H9 (cell line): ENCODE measurements at places on chromosomes 6 and 20. TPM values are rescaled to one million over a fixed set of nuclear protein-coding genes. Genes with fewer than 3 reads are reported as not detected.

Gene SYNE1
- total RNA-seq = 2.5 and 3.0 TPM in 2 replicates

Gene ELOVL2
- total RNA-seq = 0.46 and 0.57 TPM in 2 replicates

Gene IL17F
- not detected in 2 replicates for total RNA-seq

Gene NKAIN4
- total RNA-seq = 19.1 and 20.9 TPM in 2 replicates

Gene TRIM40
- not detected in 2 replicates for total RNA-seq

Gene OR2H2
- not detected in 2 replicates for total RNA-seq

Gene PRSS16
- 14.8 and 17.7 TPM in 2 replicates for total RNA-seq

Gene IDH3B
- 114 and 122 TPM in 2 replicates for total RNA-seq

Gene C6orf132
- 45.1 and 48.4 TPM in 2 replicates for total RNA-seq

Gene ZNF217
- total RNA-seq = 79.2 and 82.8 TPM in 2 replicates

Gene INSM1
- 0.81 and 0.83 TPM in 2 replicates for total RNA-seq

Gene MOXD1
- total RNA-seq = 2.3 and 2.5 TPM in 2 replicates

Gene CST7
- not detected in 2 replicates for total RNA-seq

Gene CCN5
- total RNA-seq = not detected in 2 replicates

- DNase-seq = no peak
These were observed 71.1 kb downstream of the SLC22A23 start for GRCh38 chr6:3385660-3386151.

DNA sequence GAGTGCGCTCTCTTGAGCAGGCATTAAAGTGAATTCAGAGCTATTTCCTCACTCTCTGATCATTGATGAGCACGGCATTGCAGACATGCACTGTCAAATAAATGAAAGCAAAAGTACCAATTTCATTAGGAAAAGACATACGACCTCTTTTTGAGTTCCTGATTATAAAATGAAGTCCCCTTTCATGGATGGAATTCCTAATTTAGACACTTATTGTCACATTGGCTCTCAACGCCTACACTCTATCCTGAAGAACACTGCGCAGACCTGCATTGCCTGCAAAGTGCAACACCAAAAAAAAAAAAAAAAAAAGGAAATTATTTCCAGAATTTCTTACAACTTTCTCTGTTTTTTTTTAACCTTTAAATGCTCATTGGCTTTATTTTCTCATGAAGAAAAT is 1.6 kb downstream of the ADGRB3 start:
- DNase-seq = no peak

- no peak for DNase-seq
These were observed 79.9 kb upstream of the SPTLC3 start for GRCh38 chr20:12928755-12929401.

DNA sequence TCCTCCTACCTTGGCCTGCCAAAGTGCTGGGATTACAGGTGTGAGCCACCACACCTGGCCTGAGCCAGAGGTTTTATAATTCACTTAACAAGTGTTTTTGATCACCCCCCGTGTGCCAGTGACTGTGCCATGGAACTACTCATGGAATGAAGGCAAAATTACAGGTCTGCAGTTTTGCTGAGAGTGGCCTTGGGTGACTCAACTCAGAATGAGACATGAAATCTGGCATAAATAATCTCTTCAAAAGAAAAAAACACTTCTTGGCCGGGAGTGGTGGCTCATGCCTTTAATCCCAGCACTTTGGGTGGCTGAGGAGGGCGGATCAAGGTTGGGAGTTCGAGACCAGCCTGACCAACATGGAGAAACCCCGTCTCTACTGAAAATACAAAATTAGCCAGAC is 166.9 kb upstream of the SALL4 start:
- DNase-seq = no peak

GRCh38 chr20:6058684-6059295 is 4.9 kb upstream of the LRRN4 start:
- no peak for DNase-seq

DNA sequence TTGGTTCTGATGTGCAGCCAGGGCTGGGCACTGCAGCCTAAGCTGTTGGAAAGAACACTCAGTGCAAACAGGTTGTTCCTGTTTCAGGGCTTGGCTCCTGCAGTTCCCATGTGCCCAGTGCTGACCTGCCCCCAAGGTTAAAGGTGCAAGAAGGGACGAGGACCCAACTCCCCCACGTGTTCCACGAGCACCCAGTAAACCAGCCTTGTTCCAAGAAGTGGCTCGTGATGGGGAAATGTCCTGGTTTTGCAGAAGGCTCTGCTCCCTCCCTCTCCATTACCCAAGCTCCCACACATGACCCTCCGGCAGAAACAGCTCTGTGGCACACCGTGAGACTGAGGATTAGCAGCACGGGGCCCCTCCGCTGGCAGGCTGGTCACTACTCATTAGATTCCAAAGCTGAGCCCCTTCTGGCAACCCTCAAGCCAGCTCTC is 9.4 kb downstream of the ACSS1 start:
- DNase-seq = no peak

DNA sequence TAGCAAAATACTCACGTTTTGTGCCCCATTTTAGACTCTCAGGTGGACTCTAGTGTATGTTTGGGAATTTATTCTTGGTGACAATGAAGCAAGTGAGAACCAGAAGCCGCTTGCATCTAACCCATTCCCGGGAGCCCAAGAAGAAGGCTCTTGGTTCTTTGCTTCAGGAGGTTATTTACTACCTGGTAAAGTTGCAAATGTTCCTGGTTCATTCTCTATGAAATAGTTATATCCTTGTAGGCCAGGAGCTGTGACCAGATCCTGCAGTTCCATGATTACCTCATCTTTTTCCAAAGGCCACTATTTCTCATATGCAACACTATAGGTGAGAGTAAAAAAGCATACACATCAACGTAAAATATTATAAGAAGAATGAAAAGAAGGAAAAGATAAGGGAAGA is 60.9 kb upstream of the FABP7 start:
- no peak for DNase-seq

DNA sequence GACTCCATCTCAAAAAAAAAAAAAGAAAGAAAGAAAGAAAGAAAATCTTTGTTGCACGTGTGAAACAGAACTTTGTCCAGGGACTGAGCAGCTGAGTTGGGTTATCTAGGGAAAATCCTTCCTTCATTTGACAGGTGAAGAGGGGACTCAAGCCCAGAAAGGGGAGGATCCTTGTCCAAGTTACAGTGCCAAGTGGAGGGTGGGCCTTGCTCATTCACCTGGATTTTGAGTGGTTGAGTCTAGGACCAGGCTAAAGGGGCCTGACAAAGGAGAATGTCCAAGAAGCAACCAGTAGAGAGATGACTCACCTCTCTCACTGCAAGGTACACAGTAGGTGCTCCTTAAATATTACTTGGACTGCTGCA is 2.7 kb downstream of the TGIF2 start:
- no peak for DNase-seq

DNA sequence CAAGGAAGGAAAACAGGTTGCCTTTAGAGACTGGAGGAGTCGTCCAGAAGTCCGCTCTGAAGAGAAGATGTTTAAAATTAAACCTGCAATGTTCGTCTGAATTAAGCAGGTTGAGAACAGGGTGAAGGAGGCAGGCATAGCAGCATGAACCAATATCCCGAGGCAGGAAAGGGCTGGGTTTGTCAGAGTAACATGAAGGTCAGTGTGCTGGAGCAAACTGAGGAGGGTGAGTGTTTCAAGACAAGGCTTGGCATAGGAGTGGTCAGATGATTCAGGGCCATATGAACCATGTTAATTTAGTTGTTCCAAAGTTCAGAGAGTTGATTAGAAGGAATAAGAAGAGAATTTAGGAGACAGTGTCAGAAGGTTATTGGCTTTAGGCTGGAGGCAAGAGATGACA is 93.3 kb downstream of the UTRN start:
- no peak for DNase-seq

- DNase-seq = no peak
These were observed 14.1 kb upstream of the CALHM6 start for GRCh38 chr6:116447052-116447451.

- no peak for DNase-seq
These were observed 144.8 kb downstream of the DTNBP1 start for GRCh38 chr6:15518057-15518456.

DNA sequence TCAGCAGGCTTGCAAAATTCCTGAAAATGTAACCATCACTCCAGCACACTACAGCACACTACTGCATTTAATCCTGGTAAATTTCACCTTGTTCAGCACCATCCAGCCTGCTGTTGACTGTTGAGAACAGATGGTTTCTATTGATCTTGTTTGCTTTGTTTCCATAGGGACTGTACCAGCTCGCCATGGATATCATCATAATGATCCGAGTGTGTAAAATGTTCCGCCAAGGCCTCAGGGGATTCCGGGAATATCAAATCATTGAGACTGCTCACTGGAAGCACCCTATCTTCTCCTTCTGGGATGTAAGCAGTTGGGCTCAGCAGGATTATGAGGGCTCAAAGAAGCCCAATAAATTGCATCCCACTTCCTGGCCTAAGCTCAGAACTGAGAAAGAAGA is 4.1 kb downstream of the CNBD2 start:
- no peak for DNase-seq

DNA sequence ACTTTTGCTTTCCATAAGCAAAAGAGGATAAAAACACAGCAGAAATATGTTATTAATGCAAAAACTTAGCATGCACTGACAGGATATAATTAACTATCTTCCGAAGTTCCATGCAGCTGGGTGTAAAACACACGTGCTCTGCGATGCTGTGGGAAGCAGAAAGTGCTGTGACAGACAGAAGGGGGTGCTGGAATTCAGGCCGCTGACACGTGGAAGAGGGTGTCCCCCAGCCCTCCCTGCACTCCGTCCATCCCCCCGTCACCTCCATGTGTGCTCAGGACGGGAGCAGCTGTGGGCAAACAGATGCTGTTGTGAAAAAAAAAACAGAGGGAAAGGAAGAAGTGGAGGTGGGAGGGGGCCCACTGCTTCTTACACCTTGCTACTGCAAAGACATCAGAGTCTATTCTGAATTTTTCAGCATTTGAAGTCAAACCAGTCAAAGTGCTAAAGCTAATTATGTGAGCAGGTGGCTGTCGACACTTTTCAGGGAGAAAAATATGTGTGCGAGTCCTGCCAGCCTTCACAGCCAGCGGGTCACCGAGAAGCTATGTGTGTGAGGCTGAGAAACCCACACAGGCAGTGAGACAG is 175.9 kb upstream of the AFDN start:
- DNase-seq = no peak

- no peak for DNase-seq
These were observed 194.0 kb downstream of the GMPR start for GRCh38 chr6:16432075-16433032.

- no peak for DNase-seq
These were observed 68.7 kb upstream of the TAB2 start for GRCh38 chr6:149248693-149249369.

DNA sequence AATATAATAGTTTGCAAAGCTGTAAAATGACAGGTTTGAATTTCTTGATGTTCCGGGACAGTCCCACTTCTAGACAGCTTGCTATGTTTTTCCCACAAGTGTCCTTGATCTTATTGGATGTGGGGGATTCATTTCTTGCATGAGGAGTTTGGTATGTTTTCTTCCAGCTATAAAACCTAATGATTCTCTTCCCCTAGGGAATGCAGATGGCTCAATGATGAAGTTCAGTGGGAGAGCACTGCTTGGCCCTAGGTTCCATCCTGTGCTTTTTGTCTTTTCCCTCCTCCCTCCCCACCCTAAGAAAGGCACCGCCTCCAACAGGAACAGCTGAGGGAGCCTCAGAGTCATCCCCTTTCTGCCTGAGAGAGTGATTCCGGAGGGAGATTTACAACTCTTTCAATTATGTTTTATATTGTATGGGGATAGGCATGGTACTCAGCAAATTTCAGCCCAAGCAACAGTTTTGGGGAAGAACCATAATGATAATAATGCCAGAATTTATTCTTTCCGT is 149.2 kb downstream of the PHACTR1 start:
- DNase-seq = no peak

GRCh38 chr20:36472637-36473090 is 68.7 kb upstream of the MYL9 start:
- peak; percentile 87 for DNase-seq

GRCh38 chr6:28125401-28125800 is 992 bp downstream of the ZSCAN16 start:
- DNase-seq = no peak

- no peak for DNase-seq
These were observed 57.8 kb upstream of the EDN1 start for GRCh38 chr6:12232339-12232738.

- DNase-seq = no peak
These were observed 4.8 kb downstream of the SLC2A12 start for GRCh38 chr6:134047673-134048072.

DNA sequence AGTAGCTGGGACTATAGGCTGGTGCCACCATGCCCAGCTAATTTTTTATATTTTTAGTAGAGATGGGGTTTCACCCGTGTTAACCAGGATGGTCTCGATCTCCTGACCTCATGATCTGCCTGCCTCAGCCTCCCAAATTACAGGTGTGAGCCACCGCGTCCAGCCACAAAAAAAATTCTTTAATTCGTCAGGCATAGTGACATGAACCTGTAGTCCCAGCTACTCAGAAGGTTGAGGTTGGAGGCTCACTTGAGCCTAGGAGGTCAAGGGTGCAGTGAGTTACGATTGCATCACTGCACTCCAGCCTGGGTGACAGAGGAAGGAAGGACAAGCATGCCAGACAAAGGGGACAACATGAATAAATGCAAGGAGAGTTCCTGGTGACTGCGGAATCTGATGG is 19.5 kb upstream of the ASXL1 start:
- no peak for DNase-seq

GRCh38 chr6:137487181-137487868 is 6.9 kb downstream of the OLIG3 start:
- DNase-seq = no peak

DNA sequence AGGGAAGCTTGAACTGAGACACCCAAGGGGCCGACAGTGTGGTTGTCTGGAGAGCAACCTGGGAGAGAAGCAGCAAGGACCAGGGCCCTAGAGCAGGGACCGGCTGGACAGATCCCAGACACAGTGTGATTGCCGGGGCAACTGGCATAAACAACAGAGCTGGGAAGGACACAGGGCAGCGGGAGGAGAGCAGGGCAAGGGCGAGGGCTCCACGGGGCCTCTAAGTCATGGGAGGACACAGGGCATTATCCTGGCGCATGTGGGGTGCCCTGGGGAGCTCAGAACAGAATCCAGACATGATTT is 31.1 kb upstream of the CCR6 start:
- DNase-seq = no peak

GRCh38 chr6:169556758-169557548 is 144.9 kb downstream of the WDR27 start:
- no peak for DNase-seq

DNA sequence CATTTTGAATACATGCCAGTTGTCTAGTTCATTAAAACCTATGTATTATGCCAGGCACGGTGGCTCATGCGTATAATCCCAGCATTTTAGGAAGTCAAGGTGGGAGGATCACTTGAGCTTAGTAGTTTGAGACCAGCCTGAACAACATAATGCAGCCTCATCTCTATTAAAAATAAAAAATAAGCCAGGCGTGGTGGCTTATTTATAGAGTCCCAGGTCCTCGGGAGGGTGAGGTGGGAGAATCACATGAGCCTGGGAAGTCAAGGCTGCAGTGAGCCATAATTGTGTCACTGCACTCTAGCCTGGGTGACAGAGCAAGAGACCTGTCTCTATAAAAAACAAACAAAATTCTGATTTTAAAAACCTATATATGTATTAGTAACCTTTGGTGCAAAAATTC is 27.5 kb downstream of the ORC3 start:
- DNase-seq = no peak
